ENCODE measurements at places on chromosomes 11 and 22. TPM values are rescaled to one million over a fixed set of nuclear protein-coding genes. Genes with fewer than 3 reads are reported as not detected.
A peak's percentile ranks its signal among the peaks of the same experiment; 100 is the strongest.

HPX gene
- polyA plus RNA-seq, result 8.8 TPM

ANGPTL5 gene
- polyA plus RNA-seq, result 0.13 TPM

NCAM1 gene
- polyA plus RNA-seq, result 41.5 TPM

PATE1 gene
- polyA plus RNA-seq, result 0.19 TPM

GRCh38 chr11:72519220-72519881 is 85.0 kb upstream of the CLPB start:
- peak; percentile 5 for DNase-seq

GRCh38 chr11:29027436-29027835 is 919.2 kb downstream of the METTL15 start:
- DNase-seq, result no peak

POLD3 gene
- polyA plus RNA-seq, result 25.5 TPM

DNA sequence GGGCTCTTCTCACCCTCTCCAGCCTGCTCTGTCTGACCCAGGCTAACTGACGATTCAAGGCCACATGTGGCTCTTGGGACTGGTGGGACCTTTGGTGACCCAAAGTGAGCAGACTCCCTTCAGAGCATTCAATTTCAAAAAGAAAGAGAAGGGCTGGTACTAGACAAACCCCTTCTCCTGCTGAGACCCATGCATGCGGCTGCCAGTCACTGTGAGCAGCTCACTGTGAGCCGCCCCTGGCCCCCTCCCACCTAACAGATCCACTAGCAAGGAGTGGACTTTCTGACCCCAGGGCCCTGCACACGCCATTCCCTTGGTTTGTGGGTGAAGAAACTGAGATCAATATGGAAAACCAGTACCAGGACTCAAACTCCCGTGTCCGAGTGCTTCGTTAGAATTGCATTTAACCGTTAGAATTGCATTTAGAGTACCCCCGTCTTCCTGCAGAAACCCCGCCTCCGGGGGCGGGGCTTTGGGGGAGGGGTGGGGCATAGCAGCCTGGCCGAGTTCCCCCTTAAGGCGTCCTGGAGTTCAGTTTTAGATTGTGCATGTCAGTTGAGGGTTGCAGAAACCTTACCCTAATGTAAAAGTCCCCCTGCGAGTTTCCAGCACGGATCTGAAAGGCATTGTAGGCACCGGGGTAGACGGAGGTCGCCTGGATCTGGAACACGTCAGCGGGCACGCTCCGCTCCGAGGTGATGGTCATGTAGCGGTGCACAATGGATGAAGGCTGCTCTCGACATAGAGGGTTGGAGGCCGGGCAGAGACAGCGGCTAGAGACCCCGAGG is 5.1 kb downstream of the EFEMP2 start:
- no peak for DNase-seq

DNA sequence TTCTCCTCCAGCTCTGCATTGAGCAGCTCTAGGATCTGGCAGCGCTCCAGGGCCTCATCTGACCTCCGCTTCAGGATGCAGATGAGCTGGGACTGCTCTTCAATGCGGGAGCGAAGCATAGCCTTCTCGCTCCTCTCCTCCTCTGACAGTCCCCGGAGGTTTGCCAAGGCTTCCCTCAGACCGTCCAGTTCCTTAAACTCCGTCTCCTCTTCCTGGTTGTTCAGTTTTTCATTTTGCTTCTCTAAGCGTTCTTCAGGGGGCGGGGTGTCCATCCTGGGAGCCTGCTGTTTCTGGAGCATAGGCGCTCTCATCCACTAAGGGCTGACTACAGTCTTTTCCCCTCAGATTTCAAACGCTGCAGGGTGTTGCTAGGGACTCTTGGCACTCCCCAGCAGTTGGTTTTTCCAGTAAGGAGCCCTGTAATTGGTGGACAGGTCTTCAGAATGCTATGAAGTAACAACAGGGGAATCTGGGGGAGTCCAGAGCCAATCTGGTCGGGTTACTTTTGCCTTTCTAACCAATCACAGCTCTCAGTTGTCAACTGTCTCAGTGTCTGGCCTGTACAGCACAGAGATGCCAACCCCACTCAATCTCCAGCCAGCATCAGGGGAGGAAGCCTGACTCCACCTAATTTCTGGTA is at the start of gene CCDC89:
Gene CCDC89 (minus strand): TSS at position 376 of the 640 bp plus-strand sequence. CDS start 65 bp downstream, at position 311.
- DNase-seq, result peak; percentile 94

ANO3 gene
- 0.17 TPM for polyA plus RNA-seq

OR51M1 gene
- 0.09 TPM for polyA plus RNA-seq

GRCh38 chr11:120273432-120273831 is 33.5 kb downstream of the POU2F3 start:
- DNase-seq, result no peak

DNA sequence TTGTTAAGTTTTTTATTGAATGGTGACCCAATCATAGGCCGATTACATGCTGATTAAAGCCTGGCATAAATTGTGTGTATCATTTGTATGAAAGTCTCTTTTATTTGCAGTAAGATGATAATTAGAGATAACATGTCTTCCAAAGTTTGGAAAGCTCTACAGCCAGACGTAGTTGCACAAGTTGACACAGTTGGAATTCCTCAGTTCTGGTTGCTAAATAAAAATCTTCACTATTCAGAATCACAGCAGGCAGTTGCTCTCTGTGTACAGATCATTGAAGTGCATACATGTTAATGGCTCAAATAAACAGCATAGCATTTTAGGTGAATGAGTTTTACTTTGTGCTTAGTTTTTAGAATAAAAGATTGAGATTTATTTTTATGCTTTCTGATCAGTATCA is 69.5 kb downstream of the ARHGAP42 start:
- DNase-seq, result peak; percentile 47

DNA sequence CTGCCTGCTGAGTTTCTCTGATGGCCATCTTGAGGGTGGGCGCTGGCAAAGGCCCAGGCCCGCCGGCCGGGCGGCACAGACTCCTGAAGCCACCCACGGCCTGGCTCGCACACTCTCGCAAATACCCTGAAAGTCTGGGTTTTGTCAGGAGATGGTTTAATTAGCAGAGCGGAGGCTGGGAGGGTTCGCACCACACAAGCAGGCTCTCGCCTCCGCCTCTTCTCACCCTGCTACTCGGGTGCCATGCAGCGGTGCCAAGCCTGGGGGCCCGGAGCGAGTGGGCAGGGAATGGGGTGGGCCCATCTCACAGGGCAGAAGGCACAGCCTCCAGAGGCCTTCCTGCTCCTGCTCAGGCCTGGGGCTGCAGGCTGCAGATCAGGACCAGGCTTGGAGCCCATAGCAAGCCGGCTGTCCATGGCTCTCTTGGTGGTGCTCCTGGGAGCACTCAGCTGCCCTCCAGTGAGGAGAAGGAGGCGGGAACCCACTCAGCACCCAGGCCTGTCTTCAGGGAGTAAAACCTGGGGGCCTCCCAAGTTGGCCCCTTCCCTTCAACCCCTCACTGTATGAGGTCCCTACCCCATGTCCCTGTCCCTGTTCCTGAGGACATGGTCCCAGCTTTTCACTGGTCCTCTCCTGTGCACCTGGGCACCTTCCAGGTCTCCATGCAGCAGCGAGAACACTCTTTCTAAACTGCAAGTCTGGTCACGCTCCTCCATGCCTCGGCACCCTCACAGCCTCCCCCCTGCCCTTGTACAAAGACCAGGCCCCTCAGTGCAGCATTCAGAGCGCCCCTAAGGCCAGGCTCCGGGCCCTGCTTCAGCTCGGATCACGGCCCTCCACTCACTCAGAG is 62.0 kb downstream of the FLRT1 start:
- no peak for DNase-seq

GRCh38 chr22:49215840-49216239 is 611.8 kb downstream of the BRD1 start:
- no peak for DNase-seq

PRODH gene
- polyA plus RNA-seq, result 37.7 TPM

GRCh38 chr11:12200279-12200990 is 90.0 kb downstream of the MICAL2 start:
- DNase-seq, result no peak

TECTA gene
- 1.9 TPM for polyA plus RNA-seq

ADM gene
- 11.0 TPM for polyA plus RNA-seq

DNA sequence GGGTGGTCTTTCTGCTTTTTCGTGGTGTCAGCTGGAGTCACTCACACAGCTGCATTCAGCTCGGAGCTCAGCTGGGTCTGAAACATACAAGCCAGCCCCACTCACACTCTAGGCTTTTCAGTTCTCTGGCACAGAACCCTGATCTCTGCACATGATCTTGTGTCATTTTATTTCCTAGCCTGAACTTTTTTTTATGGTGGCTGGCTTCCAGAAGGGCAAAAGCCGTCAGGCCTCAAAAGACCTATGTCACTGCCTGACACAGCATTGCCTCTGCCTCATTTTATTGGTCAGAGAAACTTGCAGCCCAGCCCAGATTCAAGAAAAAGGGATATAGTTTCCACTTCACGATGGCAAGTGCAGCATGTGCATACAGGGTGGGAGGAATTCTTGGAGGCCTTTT is 117.8 kb downstream of the NTM start:
- DNase-seq, result no peak

GRCh38 chr11:34356130-34356529 is 1.7 kb downstream of the ABTB2 start:
- DNase-seq, result no peak

C22orf15 gene
- 3.7 TPM for polyA plus RNA-seq

PTPRJ gene
- 16.6 TPM for polyA plus RNA-seq

GRCh38 chr11:34243600-34244464 is 114.0 kb downstream of the ABTB2 start:
- DNase-seq, result no peak

MRTFA gene
- polyA plus RNA-seq, result 27.0 TPM

NECTIN1 gene
- polyA plus RNA-seq, result 13.5 TPM

BAIAP2L2 gene
- polyA plus RNA-seq, result 0.80 TPM

GRCh38 chr22:27975381-27976013 is 56.4 kb upstream of the PITPNB start:
- DNase-seq, result no peak

DNA sequence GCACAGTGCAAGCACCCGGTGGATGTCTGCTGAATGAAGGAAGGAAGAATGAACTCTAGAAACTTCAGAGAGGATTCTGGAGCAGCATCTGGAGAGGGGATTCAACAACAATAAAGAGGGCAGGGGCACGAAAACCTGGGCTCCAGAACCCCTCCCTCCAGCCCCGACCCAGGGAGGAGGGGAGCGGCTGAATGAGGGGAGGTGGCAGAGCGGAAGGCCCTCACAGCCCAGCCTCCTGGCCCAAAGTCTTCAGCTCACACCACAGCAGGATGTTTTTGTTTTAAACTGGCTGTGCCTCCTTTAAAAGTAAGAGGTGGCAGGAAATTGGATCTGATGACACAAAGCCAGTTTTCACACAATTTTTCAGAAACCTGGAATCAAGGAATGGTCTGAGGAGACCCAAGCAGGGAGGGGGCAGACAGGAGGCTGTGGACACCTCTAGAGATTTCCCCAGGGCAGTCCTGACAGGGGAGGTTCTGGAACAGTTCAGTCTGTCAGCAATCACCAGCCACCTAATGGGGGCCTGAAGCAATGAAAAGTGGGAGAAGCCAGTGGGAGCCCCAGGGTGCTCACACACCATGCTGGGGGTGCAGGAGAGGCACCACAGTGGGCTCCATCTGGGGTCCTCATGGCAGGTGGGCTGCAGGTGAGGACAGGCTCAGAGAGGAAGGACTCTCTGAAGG is 44.4 kb upstream of the TCF20 start:
- no peak for DNase-seq

GRCh38 chr22:30695871-30696655 is 1.4 kb downstream of the OSBP2 start:
- DNase-seq, result no peak

DNA sequence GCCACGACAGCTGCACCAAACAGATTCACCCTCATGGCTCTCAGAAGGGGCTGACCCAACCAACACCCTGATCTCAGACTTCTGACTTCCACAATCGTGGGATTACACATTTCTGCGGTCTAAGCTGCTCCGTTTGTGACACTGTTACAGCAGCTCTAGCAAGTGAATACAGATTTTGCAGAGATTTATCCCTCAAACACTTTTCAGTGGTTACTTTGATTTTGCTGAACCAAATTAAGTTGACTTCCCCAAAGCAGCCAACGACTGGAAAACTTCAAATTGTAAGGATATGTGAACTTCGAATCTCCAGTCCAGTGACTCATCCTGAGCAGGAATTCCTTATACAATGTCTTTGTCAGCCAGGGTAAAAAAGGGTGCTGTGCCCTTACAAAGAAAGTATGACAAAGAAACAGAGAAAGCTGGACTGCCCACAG is 14.8 kb upstream of the INCENP start:
- no peak for DNase-seq

LINC01488 gene
- 0.14 TPM for polyA plus RNA-seq

DNA sequence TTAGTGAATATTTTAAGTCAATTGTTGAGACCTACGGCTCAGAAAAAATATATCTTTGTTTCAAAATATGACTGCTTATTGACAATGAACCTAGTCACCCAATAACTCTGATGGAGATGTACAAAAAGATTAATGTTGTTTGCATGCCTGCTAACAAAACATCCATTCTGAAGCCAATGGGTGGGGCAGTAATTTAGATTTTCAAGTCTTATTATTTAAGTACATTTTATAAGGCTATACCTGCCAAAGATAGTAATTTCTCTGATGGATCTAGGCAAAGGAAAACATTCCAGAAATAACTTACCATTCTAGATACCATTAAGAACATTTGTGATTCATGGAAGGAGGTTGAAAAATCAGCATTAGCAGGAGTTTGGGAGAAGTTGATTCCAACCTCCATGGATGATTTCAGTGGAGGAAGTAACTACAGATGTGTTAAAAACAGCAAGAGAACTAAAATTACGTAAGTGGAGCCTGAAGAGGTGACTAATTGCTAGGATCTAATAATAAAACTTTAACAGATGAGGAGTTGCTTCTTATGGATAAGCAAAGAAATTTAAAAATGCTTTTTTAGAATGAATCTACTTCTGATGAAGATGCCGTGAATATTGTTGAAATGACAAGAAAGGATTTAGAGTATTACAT is 26.4 kb upstream of the OR8D2 start:
- no peak for DNase-seq

GRCh38 chr11:32643526-32643925 is 59.9 kb downstream of the EIF3M start:
- DNase-seq, result no peak

DNA sequence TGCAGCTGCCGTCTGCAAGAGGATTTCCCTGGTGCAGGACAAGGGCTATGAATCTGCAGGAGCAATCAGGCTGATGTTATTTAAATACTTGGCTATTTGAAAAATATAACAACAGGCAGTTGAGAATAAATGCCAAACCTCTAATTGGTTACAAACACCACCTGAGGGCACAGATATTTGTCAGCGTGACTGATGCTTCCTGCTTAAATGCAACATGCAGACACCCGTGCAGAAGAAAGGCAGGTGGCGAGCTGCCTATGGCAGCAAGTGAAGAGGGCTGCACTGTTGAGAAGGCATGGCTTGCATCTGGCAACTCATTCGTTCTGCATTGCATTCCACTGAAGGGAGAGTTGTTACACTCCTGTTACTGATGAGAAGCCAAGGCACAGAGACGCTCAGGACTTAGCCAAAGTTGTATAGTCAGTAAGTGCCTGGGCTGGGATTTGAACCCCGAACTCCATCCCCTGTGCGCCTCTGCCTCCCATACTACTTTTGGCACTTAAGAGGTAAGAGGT is 350.6 kb downstream of the TENM4 start:
- DNase-seq, result no peak

DNA sequence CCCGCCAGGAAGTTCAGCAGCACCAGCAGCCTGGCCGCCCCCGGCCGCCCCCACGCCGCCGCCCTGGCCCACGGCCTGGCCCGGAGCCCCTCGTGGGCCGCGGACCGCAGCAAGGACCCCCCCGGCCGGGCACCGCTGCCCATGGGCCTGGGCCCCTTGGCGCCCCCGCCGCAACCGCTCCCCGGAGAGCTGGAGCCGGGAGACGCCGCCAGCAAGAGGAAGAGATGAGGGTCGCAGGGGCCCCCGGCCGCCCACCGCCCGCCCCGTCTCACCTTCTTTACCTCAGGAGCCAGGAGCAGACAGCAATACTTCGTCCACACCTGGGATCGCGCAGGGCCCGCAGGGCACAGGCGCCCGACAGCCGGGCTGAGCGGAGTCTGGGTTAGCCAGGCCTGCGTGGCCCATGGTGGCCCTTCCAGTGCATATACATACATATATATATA is 115.6 kb downstream of the CACNA1I start:
- no peak for DNase-seq
